ENCODE measurements at places on chromosomes 11 and 22. TPM values are rescaled to one million over a fixed set of nuclear protein-coding genes. Genes with fewer than 3 reads are reported as not detected.

The SLC25A45 gene
- total RNA-seq = 8.5 TPM

The SULT4A1 gene
- total RNA-seq = 2.2 TPM

The DRICH1 gene
- 0.27 TPM for total RNA-seq

The DEUP1 gene
- 1.4 TPM for total RNA-seq

The CELSR1 gene
- total RNA-seq = 7.1 TPM

The DRD4 gene
- not detected for total RNA-seq

The ANO5 gene
- 9.1 TPM for total RNA-seq

The RFPL3 gene
- not detected for total RNA-seq

The TESMIN gene
- total RNA-seq = 6.4 TPM

The CSNK2A3 gene
- total RNA-seq = 2.0 TPM

The OR8B12 gene
- total RNA-seq = not detected

The OR6A2 gene
- 0.37 TPM for total RNA-seq

The GRIK4 gene
- total RNA-seq = 1.3 TPM

The TMPRSS4 gene
- not detected for total RNA-seq

The MRGPRE gene
- not detected for total RNA-seq

The PRG3 gene
- total RNA-seq = not detected

The TOMM22 gene
- 70.4 TPM for total RNA-seq

- peak; percentile 88 for ATAC-seq
These were observed 14.3 kb downstream of the DHCR7 start for GRCh38 chr11:71433648-71434450.

DNA sequence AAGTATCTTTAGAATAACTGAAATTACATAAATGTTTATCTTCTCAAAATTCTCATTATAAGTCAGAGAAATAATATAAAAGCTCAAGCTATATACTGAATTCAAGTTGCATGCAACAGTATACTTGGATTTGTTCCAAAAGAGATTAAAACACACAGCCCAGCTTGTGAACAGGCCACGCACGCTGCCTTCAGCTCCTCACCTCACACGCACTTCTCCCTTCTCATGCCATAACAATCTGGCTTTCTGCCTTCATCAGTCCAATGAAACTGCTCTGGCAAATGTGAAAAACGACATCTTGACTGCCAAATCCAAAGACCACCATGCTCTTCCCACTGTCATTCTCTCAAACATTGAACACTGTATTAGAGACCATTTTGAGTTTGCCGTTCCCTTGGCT, 22.1 kb downstream of the ATP6V1E1 start:
- no peak for ATAC-seq

- ATAC-seq = no peak
These were observed 17.1 kb upstream of the AGBL2 start for GRCh38 chr11:47732271-47732670.

GRCh38 chr11:1567052-1567720, 4.9 kb downstream of the DUSP8 start:
- ATAC-seq = no peak

GRCh38 chr22:50376085-50376651, 33.0 kb downstream of the PPP6R2 start:
- ATAC-seq = no peak

GRCh38 chr11:34216706-34217105, 111.3 kb downstream of the NAT10 start:
- ATAC-seq = no peak

GRCh38 chr11:66142370-66143263, 72.5 kb downstream of the PACS1 start:
- ATAC-seq = peak; percentile 36

- ATAC-seq = peak; percentile 82
These were observed 1.2 kb upstream of the MICALL1 start for GRCh38 chr22:37904572-37905533.

DNA sequence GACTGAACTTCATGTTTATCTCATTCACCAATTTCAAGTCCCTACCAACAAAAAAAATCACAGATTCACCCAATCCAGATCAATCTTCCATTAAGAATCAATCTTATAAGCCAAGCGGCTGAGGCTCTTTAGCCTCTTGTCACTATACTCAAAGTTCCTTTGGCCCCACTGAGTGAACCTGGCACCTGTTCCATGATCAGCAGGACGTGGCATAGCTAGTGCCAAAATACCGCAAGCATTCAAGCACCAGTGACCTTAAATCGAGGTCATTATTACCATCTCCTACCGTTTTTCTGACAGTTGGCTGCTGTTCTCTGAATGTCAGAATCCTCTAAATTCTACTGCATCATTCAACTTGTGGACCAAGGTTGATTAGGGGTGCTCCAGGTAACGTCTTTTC, 141.2 kb downstream of the CADM1 start:
- ATAC-seq = no peak

DNA sequence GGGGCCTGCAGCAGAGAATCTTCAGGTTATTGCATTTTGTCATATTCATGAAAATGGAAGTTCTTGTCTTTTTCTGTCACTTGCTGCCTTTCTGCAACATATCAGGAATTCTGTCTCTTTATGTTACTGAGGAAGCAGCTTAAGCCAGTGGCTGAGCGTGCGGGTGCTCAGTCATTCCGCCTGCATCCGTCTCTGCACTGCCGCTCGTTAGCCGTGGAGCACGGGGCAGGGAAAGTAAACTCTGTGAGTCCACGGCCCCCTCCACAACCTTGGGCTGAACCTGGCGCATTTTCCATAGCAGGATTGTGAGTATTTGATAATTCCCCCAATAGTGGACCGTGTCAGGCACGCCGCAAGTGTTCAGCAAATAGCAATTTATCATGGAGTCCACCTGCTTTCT, 1007.7 kb downstream of the BRD1 start:
- ATAC-seq = no peak

GRCh38 chr11:117908959-117909610, 20.1 kb downstream of the TMPRSS13 start:
- ATAC-seq = no peak

DNA sequence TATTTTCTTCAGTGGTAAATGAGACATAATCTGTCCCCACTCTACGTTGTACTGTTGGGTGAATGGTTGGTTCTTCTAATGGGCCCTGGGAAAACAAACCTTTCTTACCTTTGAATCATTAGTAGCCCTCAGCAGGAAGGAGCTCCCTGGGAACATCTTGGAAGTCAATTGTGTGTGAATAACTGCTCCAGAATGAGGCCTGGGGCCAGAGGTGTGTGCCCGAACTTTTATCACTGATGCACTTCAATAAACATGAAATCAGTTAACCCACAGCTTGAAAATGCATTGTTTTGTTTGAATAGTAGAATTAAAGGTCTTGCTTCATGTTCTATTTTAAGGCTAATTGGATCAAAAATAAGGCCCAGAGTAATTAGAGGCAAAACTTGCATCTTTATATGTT, 67.1 kb downstream of the NAV2 start:
- no peak for ATAC-seq

- ATAC-seq = no peak
These were observed 134.3 kb downstream of the BRD1 start for GRCh38 chr22:49693416-49693815.

DNA sequence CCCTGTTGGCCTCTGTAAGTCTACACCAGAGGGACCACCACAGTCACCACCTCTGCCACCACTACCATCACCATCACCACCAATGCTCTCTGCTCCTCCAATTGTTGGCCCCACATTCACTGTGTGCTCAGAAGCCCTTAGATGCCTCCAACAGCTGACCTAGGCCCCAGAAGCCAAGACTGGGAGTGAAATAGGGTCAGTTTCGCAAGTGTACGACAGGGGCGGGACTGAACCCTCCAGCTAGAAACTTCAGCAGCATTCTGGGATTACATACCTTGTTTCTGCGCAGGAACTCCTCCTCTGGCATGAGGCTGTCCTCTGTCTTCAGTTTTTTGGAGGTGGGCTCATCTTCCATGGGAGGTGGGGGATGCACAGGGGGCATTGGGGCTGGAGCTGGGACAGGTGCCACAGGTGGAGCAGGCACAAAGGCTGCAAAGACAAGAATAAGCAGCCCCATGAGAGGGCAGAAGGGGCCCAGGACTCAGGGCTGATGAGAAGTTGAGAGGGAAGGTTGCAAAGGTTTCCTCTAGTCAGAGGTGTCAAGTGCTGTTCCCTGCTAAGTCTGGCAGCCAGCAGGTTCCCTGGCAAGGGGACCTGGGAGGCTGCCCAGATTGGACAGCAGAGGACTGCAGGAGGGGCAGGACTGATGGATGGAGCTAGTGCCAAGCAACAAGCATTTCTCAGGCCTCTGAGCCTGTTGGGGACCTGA, 10.2 kb upstream of the TBC1D10A start:
- no peak for ATAC-seq

DNA sequence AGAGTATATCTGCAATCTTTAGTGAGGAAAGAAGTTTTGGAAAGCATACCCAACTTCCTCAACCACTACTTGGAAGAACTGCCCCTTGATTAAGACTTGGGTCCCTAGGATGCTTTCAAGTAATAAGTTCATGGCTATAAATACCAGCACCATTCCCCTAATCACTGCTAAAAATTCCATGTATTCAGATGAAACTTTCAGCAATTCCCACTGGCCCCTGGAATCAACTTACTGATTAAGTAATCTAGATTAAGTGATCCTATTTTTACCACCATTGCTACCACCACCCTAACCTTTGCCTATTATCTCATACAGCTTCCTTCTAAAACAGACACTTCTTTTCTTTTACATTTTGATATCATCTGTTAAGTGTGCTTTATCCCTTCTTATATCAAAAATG, 10.5 kb downstream of the PICALM start:
- ATAC-seq = no peak

DNA sequence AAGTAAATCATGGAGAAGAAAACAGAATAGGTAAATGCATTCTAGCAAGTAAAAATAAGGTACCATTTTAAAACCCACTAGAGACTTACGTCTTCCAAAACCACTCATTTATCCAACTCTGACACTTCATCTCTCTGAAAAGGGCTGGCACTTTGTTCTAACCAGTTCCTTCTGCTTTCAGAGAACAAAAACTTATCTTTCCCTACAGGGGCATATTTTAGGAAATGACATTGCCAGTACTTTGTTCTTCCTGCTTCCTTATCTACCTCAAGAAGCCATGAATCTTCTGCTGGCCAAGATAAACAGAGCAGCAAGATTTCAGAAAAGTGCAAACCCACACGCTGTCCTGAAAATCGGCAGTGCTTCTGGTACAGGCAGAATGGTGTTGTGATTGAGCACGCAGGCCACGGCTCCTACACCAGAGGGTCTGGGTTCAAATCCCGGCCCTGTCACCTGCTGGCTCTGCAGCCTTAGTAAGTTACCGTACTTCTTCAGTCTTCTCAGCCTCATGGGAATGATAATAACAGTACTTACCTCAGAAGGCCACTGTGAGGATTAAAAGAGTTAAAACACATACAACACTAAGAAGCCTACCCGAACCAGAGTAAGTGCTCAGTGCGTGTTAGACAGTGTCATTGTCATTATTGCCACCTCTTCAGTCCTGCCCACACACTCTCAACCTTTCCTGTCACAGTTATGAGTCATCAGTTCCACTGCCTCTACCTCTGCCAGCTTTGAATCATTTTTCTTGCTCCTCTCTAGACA, 11.0 kb downstream of the MPZL3 start:
- peak; percentile 80 for ATAC-seq

DNA sequence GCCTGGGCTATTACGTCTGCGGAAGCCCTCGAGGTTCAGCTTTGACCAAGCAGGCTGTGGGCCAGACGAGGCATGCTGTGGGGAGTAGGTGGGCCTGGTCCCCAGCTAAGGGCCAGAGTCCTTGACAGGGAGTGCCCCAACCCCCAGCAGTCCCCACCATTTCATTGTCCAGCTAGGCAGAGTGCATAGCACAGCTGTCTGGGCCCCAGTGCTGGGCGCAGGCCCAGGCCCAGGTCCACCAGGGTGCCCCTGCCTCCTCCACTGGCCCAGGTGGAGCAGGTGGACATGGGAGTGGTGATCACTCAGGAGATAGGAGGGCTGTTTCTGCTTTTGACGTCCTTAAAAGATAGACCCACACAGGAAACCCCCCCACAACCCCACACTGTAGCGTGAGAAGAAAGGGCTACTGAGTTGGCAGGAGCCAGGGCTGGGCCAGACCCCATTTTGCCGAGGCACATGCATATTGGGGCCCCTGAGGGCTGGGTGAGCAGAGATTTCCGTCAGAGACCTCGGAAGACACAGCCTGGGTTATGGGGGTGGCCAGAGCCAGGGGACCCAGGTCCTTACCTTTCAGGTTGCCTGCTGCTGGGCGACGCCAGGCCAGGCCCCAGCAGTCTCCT, 11.7 kb upstream of the SUSD2 start:
- no peak for ATAC-seq

- no peak for ATAC-seq
These were observed 36.9 kb downstream of the CHRDL2 start for GRCh38 chr11:74694136-74694930.

GRCh38 chr22:42275176-42275575, 4.7 kb upstream of the TCF20 start:
- no peak for ATAC-seq

- no peak for ATAC-seq
These were observed 20.3 kb downstream of the MB start for GRCh38 chr22:35596821-35597220.

DNA sequence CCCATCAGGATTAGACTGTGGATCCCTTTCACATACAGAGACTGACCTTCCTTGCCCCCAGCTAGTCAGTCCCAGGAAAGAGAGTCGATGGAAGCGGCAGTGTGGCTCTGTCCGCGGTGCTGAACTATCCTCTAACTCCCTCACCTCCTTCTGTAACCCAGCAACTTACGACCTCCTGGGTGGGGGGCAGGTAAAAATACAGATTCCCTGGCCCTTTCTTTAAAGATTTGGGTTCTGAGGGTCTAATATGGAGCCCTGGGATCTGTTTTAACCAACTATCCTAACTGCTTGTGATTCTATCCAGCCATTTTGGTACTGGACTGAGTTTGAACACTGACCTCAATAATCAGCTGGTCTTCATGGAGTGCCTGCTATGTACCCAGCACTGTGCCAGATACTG, 23.2 kb downstream of the MFNG start:
- ATAC-seq = no peak

GRCh38 chr11:75815345-75816168, 547 bp downstream of the UVRAG start:
- peak; percentile 24 for ATAC-seq

DNA sequence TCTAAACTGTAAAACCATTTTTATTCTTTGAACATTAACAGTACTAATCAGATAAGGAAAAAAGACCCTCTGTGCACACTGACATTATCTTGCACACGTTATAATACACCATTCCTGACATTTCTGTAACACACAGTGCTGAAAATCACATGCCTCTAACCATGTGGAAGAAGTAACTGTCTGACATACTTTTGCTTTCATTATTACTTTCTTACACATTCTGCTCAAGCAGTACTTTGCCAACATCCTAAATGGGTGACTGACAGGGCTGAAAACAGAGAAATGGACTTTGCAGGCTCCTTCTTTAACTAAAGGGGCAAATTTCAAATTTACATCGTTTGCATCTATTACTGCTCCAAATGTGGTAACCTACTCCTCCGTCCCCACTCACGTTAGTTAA, 22.8 kb upstream of the TP53AIP1 start:
- peak; percentile 72 for ATAC-seq
